ENCODE measurements at places on chromosomes 13 and 19. TPM values are rescaled to one million over a fixed set of nuclear protein-coding genes. Genes with fewer than 3 reads are reported as not detected.

The PCDH8 gene
- total RNA-seq: 1.2 TPM

GRCh38 chr19:45070214-45070613, 6.1 kb downstream of the ZNF296 start:
- no peak overlapping the region for H3K4me3 ChIP-seq
- H3K27me3 ChIP-seq: no peaks in the 10 kb centered on the region
- peaks cover 21% of the 10 kb centered on the region for H3K36me3 ChIP-seq
- no peak for DNase-seq
- peaks cover 9% of the 10 kb centered on the region for H3K4me1 ChIP-seq
- H3K27ac ChIP-seq: peak overlapping the region; percentile 45

The DBP gene
- 12.0 TPM for total RNA-seq

- peaks cover 25% of the 10 kb centered on the region for H3K27me3 ChIP-seq
- H3K4me3 ChIP-seq: peak overlapping the region; percentile 93
- peaks cover 9% of the 10 kb centered on the region for H3K4me1 ChIP-seq
- no peak overlapping the region for H3K27ac ChIP-seq
Measured at GRCh38 chr19:58154679-58155648, 4.4 kb upstream of the ZNF329 start.
